Stimulated activated CD8-positive, alpha-beta memory T cell treated with anti-CD3 and anti-CD28 coated beads, Interleukin-7, amount 100 ng/mL, for 1 hour (primary cell): ENCODE measurements at places on chromosomes 1 and 21.

DNA sequence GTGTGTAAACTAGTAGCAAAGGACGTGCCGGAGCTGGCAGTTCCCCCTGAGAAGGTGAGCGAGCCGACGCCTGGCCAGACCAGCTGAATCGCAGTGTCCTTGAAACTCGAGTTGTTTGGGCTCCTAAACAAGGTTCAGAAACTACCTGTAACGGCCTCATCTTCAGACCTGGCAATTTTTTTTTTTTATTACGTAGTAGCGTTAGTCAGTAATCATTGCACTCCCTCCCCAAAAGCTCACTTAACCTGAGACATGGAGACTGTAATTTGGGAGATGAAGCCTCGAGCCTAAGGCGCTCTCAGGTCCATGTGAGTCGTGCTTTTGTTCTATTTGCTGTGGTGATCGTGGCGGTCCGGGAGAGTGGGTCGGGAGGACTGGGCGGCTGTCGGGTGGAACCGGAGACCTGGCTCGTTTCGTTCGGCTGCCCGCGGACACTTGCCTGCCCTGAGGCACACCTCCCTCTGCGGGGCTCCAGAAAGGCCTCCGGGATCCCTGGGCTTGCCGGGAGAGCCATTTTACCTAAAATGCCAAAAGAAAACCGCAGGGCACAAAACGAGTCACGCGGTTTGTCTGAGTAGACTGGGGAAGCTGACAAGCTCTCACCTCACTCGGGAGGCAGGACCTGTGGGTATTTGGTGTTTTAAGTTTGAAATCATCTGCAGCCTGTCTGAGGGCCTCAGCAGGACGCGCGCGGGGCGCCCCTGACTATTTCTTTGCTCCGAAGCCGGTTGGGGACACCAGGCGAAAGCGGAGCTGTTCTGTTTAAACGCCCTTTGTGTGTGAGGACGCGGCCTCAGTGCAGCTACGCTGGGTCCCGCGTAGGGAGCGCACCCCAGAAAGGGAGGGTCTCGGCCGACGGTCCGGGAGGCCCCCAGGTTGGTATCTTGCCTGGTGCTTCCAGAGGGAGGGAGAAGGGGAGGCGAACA, 722 bp downstream of the LHX8 start:
- no peak for DNase-seq

DNA sequence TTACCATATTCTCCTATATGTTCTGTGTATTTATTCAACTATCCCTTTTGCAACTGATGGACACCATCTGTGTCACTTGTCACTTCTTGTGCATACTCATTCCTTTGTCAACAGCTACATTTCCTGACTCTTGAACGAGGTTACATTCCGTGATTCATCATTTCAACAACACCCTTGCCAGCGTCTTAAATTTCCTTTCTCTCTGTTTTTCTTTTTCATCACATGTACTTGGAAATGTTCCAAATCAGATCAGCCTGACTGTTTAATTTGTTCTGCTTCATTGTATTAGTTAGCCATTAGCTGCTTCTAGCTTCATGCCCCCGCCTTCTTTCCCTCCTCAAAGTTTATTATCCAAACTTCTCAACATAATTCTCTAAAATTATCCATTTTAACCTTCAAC, 173.0 kb downstream of the ADGRL4 start:
- no peak for DNase-seq

DNA sequence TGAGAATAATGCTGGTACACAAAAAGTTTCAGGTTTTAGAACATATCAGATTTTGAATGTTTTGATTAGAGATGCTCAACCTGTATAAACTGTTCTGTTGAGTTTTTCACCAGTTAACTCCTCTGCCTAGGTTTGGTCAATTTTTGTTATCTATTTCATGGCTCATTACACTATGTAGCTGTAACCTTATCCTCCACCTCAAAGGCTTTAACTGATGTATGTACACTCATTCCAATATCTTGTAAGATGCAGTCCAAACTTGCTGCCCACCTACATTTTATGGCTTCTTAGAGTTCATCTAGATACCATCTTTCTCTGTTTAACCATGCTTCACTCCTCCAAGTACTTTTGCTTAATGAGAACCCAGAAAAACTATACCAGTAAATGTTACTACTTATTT, 107.8 kb downstream of the EIF4G3 start:
- no peak for DNase-seq

- DNase-seq, result no peak
Measured at GRCh38 chr1:234969581-234970400, 158.8 kb downstream of the TOMM20 start.

GRCh38 chr21:16115461-16115860, 385.7 kb downstream of the USP25 start:
- no peak for DNase-seq

DNA sequence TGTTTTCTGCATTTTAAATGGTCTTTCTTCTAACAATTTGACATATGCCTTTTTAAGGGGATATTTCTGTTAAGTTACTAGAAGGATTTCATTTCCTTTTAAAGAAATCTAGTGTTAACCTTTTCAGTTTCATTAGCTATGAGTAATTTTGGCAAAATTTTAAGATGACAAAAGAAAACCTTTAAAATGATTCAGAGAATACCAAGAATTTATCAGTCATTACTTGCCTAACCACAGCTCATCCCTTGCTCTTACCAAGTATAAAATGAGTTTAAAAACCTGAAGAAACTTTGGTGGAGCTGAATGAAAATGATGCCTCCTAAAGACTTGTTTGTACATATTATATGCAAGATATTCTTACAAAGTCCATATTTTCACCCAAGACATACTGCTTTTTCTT, 101.7 kb downstream of the NEK7 start:
- DNase-seq, result no peak

DNA sequence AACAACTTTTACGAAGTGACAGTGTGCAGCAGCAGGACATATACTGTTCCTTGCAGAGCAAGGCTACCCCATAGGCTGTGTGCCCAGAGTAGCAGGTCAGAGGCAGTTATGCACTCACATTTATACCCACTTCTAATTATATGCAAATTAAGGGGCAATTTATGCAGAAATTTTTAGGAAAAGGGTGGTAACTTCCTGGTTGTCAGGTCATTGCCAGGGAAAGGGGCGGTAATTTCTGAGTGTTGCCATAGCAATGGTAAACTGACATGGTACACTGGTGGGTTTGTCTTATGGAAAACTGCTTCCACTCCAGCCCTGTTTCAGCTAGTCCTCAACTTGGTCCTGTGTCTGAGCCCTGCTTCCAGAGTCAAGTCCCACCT, 12.0 kb upstream of the SLAMF1 start:
- no peak for DNase-seq

DNA sequence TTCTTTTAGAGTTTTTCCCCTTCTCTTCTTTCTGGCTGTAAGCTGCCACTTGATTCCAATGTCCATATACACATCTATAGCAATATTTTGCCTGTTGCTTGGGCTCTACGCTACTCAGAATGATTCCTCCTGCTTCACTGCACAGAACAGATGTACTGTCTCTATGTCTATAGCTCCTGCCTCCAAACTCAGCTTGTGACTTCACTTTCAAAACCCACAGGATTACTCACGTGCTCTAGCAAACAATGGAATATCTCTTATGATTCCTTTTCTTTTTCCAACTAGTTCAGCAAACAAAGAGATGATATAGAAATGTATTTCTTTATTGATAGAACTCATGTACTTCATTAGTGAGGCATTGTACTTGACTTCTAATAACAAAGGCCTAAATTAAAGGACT, 80.5 kb upstream of the SOX13 start:
- no peak for DNase-seq

DNA sequence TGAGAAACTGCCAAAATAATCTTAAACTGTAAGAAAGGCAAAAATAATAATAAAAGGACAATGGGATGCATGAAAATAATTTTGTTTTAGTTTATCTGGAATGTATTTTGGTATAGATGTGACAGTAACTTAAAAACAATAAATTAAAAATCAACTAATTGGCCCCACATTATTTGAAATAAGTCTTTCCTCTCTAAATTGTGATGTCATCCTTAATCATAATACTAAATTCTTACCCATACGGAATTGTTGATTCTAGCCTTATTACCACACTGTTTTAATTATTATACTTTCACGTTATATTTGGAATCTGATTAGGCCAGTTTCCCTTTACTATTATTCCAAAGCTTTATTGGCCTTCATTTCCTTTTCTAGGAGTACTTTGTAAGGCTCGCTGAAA, 7.7 kb downstream of the DESI2 start:
- no peak for DNase-seq

- DNase-seq, result no peak
Measured at GRCh38 chr1:91621907-91622306, 121.3 kb downstream of the CDC7 start.

DNA sequence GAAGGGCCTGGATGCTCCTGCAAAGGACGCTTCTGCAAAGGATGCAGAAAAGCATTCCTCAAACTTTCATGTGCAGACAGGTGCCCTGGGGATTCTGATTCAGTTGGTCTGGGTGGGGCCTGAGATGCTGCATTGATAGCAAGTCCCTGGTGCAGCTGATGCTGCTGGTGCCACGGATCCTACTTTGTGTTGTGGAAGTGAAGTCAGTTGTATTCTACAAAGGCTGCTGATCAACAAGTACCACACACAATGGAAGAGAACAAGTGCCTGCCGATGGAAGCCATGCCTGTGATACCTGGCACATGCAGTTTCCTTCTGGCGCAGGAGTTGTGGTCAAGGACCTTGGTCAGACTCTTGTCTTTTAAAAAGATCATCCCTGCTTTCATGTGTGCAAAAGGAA, 478.8 kb downstream of the CAMTA1 start:
- DNase-seq, result no peak

DNA sequence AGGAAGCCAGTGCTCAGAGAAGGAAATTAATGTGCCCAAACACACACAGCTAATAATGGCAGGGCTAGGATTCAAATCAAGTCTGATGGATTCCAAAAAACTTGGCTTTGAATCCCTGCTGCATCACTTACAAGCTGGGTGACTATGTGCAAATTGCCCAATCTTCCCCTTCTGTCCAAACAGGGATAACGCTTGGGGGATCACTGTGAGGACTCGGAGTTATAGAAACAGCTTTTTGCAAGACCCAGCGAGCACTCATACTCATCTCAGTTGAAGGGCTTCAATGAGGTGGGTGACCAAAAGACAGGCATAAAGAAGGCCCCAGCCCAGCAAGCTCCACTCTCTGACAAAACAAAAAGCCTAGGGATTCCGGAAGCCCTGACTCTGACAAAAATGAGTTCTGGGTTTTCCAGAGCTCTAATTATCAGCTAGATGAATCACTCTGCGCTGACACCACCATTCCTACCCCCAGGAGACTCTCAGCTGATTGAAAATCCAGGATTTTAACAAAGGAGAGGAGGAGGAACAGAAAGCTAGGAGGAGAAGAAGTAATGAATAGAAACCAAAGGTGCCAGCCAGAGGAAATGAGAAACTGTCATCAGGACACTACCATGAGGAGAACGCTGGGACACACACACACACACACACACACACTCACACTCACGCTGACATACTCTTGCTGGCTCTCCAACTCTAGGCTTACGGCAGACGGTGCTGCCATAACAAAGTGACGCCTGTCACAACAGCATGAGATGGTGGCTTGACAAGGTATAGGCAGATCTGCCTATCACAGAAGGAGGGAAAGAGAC, 1.6 kb upstream of the STK40 start:
- no peak for DNase-seq

GRCh38 chr1:182713492-182713891, 29.1 kb upstream of the RGS8 start:
- DNase-seq, result no peak

DNA sequence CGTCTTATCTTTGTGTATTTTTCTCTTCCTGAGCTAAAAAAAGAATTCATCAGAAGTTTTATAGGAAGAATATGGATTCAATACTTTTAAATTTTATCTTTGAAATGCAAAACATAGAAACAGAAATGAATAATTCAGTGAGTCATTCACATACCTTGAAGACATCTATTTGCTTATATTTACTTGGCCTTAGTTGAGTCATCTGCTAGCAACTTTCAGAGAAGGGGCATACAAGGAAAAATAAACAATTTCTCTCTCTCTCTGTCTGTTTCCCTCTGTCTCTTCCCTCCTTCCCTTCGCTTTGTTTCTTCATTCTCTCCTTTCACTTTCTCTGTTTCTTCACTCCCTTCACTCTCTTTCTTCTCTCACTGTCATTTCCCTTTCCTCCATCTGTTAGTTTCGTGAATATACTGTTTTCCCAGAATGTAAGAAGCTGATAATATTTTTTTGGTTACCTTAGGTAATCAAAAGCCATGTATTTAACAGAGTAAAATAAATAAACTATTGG, 477.2 kb downstream of the BRINP3 start:
- no peak for DNase-seq

- DNase-seq, result no peak
Measured at GRCh38 chr1:33723251-33723650, 140.6 kb upstream of the HMGB4 start.

GRCh38 chr21:15054606-15055239, 10.1 kb downstream of the NRIP1 start:
- no peak for DNase-seq

DNA sequence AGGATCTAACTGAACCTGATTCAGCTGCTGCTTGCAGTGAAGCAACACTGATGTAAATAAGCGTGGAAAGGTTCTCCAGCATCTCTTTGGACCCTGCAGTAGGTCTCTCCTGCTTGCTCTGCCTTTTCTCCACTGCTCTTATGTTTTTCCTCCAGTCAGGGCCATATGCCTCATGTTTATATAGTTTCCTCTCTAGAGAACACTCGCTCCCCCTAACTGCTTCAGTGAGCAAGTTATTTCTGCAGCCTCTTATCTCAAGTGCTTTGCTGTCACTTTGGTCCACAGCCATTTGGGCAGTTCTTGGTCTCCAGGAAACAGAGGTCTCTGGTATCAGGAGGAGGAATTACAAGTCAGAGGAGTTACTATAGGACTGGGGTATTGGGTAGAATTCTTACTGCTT, 5.3 kb downstream of the PRUNE1 start:
- no peak for DNase-seq

- DNase-seq, result no peak
Measured at GRCh38 chr1:29583727-29584126, 347.4 kb downstream of the PTPRU start.

- DNase-seq, result no peak
Measured at GRCh38 chr1:234579967-234580366, 30.0 kb downstream of the IRF2BP2 start.

- DNase-seq, result no peak
Measured at GRCh38 chr21:26835027-26835713, 10.0 kb downstream of the ADAMTS1 start.

DNA sequence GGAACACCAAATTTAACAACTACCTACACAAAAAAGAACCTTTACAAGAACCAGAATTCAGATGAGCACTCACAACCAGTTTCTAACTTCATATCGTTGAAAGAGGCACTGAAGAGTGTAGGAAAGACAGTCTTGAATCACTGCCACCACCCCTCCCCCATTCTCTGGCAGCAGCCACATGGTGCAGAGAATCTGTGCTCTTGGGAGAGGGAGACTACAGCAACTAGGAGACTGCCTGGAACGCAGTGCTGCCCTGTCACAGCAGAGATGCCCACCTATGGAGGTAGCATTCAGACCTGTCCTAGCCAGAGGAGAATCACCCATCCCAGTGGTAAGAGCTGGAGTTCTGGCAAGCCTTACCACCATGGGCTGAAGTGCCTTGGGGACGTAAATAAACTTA, 7.3 kb downstream of the CCN1 start:
- no peak for DNase-seq

GRCh38 chr21:33396436-33396835, 6.8 kb upstream of the IFNGR2 start:
- no peak for DNase-seq

- no peak for DNase-seq
Measured at GRCh38 chr1:108884968-108885367, 8.2 kb downstream of the GPSM2 start.
